WERI-Rb-1 (cell line): ENCODE measurements at places on chromosomes 11 and 22.
A peak's percentile ranks its signal among the peaks of the same experiment; 100 is the strongest.

- no peak for DNase-seq
These were observed 365 bp downstream of the MGAT3 start for GRCh38 chr22:39457198-39457555.

- DNase-seq = peak; percentile 53
These were observed 255 bp upstream of the SYNGR1 start for GRCh38 chr22:39349506-39349966.

- DNase-seq = no peak
These were observed 5.4 kb downstream of the TRABD start for GRCh38 chr22:50190941-50191741.

DNA sequence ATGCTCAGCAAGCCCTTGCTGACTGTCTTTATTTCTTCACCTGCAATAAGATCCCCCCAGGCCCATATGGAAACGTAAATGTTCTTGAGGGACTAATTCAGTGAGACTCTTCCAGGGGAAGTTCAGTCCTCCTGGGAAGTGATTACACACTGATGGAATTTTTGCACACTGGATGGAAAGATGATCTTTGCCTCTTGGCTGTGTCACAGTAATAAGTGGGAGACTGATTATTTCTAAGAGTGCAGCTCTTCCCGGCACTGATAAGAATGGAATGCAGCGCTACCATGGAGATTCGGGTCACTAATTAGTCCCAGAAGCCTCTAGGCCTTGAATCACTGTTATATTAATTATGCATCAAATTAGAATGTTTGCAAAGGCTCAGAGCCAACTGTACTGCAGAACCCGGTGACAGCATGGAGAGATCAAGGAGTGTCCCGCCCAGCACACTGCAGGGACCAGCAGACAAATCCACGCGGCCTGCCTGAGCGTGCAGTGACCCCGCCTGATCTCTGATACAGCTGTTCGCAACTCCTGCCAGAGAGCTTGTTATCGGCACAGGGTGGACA, 178.3 kb downstream of the SNX19 start:
- no peak for DNase-seq

- no peak for DNase-seq
These were observed 14.4 kb downstream of the KCNJ5 start for GRCh38 chr11:128905345-128906184.

DNA sequence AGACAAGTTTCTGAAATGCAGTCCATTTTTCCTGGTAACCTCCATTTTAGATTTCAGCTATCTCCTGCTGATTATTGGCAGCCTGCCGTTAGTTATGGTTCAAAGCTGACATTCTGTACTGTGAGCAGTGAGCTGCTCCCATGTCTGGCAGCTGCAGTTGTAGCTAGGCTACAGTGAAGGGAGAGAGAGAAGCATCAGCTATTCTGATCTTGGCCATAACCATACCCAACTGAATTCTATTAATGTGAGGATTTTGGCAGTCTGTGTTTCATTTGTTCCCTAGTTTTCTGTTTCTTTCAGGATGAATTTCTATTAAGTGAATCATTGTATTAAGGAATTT, 33.4 kb downstream of the SIK2 start:
- DNase-seq = no peak

DNA sequence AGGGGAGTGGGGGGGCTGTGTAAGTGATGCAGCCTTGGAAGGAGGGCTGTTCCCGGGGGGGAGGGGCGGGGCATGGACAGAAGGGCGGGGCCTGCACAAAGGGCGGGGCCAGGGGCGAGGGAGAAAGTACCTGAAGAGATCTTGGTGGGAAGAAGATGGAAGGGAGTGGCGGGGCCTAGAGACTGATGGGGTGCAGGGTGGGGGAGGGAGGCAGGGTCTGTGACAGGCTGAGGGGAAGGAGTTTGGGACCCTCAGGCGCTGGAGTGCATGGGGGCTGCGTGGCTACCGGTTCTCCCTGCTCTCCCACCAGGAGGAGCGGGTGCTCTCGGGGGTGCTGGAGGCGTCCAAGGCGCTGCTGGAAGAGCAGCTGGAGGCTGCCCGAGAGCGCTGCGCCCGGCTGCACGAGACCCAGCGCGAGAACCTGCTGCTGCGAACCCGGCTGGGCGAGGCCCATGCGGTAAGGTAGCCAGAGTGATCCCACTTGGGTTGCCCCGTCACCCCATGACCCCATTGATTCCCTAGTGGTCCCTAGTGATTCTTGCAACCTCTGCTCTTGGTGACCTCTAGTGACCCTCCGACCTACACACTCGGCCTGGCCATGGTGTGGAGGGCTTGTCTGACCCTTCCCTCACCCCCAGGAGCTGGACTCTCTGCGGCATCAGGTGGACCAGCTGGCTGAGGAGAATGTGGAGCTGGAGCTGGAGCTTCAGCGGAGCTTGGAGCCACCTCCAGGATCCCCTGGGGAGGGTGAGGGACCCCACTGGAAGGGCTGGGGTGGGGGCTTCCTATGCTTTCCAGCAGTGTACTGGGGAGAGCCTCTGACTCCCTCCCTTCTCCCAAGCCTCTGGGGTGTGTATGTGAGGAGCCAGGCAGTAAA, 3.1 kb downstream of the CCDC88B start:
- DNase-seq = peak; percentile 8

GRCh38 chr11:106249617-106250239, 172.3 kb downstream of the AASDHPPT start:
- DNase-seq = no peak

GRCh38 chr22:38098410-38099249, 11.9 kb downstream of the BAIAP2L2 start:
- DNase-seq = no peak

DNA sequence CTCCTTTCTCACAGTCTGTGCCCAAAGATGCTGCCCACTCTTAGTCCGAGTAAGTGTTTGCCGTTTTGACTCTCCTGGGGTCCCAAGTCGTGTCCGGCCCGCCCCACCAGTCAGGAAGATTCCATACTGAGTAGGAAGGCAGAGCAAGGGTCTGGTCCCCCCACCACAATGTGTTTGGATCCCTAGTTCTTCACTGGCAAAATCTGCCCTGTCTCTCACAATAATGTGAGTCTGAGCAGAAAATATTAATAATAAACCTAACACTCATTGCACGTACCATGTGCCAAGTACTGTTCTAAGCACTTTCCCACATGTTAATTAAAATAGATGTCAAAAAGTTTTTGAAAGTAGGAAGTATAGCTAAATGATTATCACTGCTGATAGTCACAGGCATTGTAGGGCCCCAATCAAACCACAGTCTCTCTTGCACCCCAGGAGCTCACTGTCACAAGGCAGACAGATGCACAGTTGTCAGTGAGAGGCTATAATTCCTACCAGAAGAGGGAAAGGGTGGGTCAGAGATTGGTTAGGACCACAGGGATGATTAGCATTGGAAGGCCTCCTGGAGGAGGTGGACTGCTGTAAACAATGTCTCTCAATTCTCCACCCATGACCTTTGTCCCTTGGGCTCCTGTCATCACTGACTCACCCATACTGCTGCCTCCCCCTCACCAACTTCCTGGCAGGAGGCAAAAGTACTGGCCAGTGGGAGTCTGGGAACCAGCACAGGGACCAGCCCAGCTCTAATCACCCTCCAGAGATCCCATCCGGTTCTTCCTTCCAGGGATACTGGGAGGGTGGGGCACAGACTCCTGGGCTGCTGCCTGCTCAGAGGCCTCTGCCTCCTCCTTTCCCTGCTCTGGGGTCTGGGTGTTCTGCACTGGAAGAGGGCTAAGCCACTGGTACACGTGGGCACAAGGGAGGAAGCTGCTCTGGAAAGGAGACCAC, 1.0 kb upstream of the POLD4 start:
- peak; percentile 62 for DNase-seq

DNA sequence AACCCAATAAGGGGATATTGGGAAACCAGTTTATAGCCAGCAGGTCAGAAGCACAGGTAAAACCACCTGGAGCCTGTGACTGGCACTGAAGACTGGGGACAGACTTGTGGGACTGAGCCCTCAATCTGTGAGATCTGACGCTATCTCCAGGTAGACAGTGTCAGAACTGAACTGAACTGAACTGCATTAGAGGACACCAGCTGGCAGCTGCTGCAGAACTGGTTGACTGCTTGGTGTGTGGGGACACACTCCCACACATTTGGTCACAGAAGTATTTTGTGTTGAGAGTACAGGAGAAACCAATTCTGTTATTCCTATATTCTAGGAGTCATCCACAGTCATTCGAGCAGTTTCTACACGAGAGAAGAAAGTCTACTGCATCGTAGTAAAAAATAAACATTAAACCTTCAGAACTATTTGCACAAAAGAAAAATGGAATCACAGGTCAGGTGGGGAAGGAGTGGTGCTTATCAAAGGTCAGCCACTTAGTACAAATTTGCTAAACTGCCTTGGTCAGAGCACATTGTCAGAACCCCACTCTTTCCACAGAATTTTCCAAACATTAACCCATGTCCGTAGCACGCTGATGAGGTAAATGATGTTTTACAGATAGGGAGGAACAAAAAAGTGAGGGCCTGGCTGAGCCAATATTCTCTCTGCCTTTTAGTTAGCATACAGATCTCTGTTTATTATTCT, 77.2 kb downstream of the SIK3 start:
- DNase-seq = no peak
